NCI-H1048 (cell line): ENCODE measurements at places on chromosomes 5 and 9.

DNA sequence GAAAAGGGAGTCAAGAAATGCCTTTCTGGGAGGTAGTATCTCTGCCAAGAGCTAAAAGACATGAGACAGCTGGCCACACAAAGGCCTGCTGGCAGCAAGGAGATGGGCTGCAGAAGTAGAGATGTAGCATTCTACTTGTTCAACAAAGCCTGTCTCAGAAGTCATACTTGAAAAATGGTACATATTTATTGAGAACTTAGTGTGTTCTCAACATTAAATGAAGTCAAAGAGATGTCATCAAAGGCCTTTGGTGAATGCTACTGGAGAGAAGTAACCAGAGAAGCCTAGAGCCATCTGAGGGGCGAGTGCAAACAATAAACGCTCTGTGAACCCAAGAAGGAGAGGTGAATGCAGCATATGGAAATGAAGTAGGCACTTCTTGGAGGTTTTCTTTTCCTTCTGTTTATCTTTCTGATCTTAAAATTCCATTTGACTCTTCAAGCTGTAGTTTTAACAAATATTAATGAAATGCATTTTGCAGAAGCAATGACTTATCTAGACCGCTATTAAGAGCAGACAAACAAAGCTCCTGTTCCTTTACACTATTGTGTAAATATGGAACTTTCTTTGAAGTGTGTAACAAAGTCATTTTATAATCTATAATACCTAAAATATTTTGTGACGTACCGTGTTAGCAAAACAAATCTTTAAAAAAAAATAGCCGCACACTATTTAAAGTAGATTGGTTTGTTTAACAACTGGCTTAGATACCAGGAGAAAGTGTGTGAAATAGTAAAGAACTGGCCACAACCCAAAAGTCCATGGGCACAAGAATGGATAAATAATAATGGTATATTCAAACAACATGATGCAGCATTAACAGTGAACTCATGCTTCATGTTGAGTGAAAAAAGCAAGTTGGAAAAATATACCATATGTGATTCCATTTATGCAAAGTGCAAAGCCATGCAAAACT lies 70.2 kb downstream of the ZNF608 start:
- no peak for DNase-seq

GRCh38 chr5:80407735-80408483 lies at the start of gene ZFYVE16:
Gene ZFYVE16 (plus strand): TSS chr5:80408064. CDS start chr5:80434148, 26,084 bp downstream.
- DNase-seq = peak; percentile 92

DNA sequence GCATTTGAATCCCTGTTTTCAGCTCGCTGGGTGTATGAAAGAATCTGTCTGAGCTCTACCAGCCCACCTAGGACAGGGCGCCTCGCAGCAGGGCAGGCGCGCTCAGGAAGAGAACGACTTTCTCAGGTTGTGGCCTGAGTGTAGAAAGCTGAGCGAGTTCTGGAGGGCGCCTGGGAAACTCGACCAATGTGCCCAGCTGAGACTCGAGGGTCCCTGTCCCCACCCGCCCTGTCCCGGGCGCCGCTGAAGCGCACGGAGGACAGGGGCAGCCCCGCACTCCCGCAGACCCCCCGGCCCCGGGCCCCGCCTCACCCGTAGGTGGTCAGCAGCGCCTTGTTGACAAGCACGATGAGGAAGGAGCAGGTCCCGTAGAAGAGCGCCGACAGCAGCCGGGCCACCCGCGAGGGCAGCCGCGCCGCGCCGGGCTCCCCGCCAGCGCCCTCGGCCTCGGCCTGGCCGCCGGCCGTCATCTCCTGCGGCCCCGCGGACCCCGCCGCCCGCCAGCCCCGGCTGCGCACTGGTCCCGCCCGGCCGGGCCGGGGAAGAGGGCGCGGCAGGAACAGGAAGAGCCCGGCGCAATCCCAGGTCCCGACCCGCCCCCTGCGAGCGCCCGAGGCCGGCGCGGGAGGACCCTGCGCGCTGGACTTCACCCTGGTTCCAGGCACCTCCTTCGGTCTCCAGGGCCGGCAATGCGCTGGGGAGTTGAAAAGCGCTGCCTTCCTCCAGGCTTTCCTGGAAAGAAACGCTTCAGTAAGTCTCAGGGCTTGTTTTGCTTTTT lies at the start of gene SLC35D2:
TSS of gene SLC35D2 (minus strand) at position 547 of the 778 bp plus-strand sequence. CDS start at position 470, 77 bp downstream.
- no peak for DNase-seq

DNA sequence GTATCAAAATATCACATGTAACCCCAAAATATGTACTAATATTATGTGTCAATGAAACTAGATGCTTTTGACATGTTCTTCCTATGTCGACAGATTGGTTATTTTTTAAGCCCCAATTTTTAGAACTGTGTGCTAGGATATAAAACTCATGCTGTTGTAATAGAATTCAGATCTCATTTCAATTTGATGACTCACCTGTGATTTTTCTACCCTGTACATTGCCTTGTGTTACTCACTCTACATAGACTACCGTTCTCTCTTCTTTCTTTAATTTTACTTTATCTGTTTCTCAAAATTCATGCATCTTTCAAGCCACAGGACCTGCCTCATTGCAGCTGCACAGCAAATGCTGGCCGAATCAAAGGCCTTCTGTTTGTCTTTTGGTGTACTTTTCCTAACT lies 284.5 kb downstream of the MAT2B start:
- no peak for DNase-seq

- DNase-seq = no peak
Measured at GRCh38 chr9:112404508-112404932, 24.6 kb downstream of the HSDL2 start.

DNA sequence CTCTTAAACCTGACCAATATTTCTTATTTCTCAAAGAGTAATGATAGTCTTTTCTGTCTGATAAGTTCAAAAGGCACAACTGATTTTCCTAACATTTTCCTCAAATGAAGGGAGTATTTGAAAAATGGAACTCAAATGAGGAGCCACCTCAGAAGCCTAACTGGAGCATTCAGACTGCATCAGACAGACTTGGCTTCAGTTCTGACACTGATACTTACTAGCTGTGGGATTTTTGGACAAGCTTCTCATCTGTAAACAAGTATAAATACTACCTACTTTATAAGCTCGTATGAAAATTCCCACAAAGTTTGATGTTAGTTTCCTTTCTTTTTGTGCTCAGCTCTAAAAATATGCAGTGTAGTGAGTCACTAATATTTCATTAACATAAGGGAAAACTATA lies 107.7 kb upstream of the CCDC152 start:
- DNase-seq = no peak

- peak; percentile 41 for DNase-seq
Measured at GRCh38 chr9:88738709-88739108, 203.7 kb downstream of the NXNL2 start.

DNA sequence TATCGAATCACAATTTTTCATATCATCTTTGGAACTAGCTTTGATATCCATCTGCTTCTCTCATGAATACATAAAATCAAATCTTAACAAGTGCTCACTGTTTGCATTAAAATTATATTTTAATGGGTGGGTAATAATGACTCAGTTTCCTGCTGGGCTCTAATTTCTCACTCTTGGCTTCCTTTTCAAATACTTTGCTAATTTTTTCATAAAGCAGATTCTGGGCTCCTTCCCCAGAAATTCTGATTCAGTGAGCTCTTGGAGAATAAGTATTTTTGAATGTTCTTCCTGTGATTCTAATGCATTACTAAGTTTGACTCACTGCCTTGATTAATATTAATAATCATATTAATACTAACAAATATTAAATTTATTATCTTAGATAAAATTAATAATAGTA lies 48.9 kb downstream of the YIPF5 start:
- DNase-seq = no peak

GRCh38 chr5:13878357-13878756 lies 66.1 kb downstream of the DNAH5 start:
- DNase-seq = no peak

DNA sequence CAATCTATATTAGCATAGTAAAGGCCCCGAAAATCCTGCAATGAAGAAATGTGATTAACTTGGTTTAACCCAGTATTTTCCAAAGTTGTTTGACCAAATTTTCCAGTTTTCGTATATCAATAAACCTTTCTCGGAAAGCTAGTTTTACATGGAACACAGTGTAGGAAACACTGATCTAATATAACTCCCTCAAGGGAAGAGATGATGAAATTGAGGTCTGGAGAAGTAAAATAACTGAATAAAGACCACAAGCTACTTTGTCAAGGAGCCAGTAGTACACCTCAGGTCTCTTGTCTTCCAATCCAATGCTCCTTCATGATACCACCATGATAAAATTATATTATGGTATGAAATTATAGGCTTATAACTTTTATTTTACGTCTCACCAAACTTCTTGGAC lies 118.1 kb upstream of the TARS1 start:
- DNase-seq = no peak

DNA sequence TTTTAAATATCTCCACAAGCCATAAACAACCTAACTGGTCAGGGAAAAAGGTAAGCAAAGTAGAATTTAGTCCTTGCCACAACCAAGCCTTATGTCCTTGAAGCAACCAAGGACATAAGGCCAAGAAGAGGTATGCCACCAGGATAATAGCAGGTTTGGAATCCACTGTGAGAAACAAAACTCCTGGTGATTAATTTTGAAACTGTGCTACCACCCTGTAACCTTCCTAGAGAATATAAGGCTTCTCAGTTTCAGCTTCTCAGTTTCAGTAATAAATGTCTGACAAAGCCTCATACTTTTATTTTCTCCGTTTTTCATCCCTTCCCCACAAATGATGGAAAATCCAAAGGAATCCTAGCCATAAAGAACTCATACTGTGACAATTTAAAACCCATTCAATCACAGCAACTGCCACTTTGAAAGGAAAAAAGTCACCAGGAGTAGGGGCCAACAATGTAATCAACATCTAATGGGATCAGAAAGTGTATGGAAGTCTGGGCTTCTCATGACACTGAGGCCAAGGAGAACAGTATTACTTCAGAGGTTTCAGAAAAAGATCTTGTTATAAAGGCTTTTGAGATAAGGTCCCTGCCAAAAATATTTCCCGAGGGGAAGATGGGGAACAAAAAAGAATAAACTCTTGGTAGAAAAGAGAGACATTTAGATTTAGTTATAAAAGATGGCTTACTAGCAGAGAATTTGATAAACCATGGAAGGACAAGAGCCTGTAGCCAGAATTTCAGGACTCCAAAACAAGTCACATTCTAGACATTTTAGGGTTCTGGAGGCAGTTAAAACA lies 189.2 kb downstream of the TSSK1B start:
- no peak for DNase-seq

DNA sequence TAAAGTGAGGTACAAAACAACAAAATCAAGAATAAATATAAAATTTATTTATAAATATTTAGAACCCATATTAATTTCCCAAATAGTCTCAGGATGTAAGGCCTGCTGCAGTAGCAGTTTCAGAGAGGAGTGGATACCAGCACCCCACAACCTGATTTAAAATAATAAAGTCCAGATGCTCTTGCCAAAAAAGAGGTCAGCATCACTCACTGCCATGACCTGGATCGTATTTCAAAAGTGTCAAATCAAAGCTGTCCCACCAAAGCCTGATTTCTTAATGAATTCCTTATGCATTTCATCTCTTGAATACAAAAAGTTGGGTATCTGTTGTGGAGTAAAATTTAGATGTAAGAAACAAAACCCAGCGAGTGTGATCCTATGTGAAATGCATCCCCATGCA lies 58.0 kb upstream of the ROR2 start:
- DNase-seq = no peak

- no peak for DNase-seq
Measured at GRCh38 chr5:97427235-97427634, 244.2 kb upstream of the RIOK2 start.

DNA sequence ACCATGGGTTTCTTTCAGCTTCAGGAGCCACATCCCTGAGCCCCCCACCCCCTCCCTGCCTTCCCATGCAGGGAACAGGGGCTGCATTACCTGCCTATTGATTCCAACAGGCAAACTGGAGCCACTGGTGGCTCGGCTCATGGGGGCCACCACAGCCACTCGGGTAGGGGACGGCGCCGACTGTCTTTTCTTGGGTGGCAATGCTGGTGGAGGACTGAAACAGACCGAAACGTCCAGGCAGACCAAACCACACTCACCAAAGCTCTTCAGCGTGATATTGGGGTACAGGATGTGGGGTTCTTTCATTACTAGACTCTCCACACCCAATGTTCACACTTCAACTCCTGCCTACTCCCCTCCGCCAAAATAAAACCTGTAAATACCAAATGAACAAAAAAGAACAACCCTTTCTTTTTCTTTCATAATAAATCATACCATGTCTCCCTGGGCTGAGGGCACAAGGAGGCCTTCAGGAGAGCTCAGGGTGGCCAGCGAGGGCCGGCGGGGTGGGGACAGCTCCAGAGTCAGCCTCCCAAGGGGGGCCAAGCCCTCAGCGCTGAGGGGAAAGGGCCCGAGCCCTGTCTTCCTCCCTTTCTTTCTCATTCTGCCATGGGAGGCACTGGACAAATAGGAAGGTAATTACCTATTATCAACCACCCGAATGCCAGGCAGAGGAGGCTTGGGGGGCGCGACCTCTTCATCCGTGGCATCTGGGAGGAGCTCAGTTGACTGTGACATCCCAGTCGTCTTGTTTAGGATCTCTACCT lies 83.3 kb downstream of the PRRT1B start:
- DNase-seq = no peak

DNA sequence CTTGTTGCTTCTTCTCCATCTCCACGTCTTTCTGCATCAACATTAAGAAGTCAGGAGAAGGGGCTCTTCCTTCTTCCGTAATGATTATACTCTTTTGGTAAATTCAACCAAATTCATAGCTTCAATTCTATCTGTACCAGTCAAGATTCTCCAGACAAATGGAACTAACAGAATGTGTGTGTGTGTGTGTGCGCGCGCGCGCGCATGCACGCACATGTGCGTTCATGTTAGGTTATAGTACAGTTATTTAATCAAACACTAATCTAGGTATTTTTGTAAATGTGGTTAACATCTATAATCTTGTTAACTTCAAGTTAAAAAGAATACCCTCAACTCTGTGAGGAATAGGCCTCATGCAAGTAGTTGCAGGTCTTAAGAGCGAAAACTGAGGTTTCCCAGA lies 150.3 kb upstream of the TAS2R1 start:
- no peak for DNase-seq

- DNase-seq = peak; percentile 29
Measured at GRCh38 chr5:160423099-160423498, 1.4 kb downstream of the PTTG1 start.

- DNase-seq = no peak
Measured at GRCh38 chr5:76134003-76134402, 50.8 kb downstream of the SV2C start.

DNA sequence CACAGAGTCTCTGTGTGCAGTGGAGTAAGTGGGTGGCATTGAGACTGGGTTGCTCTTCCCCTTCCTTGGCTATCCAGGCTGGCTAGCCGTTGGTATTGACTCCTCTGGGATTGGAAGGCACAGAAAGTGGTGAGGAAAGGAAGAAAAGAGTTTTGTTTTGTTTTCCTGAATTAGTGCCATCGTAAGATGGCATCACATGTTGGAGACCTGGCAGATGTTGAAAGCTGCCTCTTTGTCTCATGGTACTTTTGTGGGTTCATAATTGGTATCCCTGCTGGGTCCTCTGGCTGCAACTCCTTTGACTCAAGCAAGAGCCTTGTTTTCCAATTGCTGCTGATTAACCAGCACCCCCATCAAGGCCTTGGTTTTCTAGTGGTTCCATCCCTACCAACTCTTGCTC lies 293.8 kb downstream of the PDE4D start:
- DNase-seq = no peak

- no peak for DNase-seq
Measured at GRCh38 chr9:31325778-31326177, 1058.7 kb upstream of the ACO1 start.

GRCh38 chr5:56759521-56760216 lies 55.7 kb upstream of the MAP3K1 start:
- DNase-seq = no peak
